ENCODE measurements at places on chromosomes 6 and 20. TPM values are rescaled to one million over a fixed set of nuclear protein-coding genes. Genes with fewer than 3 reads are reported as not detected.

Gene TSBP1
- 0.45 TPM for total RNA-seq

GRCh38 chr6:128710315-128710714, 172.6 kb upstream of the LAMA2 start:
- no peak for DNase-seq

Gene IP6K3
- total RNA-seq, result 2.5 TPM

DNA sequence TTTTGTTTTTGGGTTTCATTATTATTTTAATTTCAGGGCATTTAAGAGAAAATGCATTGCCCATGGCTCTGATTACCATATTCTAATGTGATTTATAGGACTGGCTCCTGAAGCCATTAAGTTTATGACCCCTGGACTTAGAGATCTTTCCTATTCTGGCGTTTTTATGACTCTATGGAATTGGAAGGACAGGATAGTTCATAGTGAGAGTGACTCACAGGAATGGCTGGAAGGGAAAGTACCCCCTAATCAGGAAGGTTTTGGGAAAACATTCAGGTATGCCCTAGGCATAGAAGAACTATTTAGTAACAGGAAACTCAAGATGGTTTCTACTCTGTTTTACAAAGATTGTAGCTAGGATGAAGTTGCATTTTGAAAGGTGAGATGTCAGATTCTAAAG, 108.6 kb upstream of the SLC2A12 start:
- no peak for DNase-seq

Gene FNDC1
- total RNA-seq, result 0.09 TPM

Gene OOEP
- total RNA-seq, result 5.8 TPM

Gene AGPAT4
- 1.7 TPM for total RNA-seq

GRCh38 chr6:15305909-15306308, 60.0 kb downstream of the JARID2 start:
- no peak for DNase-seq

Gene SRMS
- 1.6 TPM for total RNA-seq

DNA sequence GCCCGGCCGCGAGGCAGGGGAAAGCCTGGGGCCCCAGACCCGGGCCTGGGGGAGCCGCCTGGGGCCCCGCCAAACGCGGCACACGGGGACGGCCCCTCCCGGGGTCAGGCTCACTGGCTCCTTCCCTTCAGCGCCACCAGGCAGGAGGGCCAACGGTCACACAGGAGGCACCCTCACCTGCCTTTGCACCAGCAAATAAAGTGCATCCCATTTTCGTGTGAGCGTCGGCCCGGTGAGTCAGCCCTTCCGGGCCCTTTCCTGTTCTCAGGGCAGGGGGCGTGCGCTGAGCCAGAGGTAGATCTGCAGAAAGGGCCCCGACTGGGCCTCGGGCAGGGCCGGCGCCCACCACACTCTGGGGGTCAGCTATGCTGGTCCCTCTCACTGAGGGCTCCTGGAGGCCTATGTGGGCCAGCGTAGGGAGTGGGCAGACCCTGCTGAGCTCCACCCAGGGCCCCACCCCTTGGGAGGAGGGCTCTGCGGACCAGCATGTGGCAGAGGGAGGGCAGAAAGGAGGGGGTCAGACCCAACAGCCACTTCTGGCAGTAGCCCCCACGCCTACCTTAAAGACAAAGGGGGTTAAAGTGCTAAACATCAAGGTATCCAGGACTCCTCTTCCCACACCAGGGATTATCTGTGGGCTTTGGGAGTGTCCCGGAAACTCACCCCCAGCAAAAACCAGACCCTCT, 931 bp upstream of the UCKL1 start:
- peak; percentile 57 for DNase-seq

Gene WFDC10B
- total RNA-seq, result not detected

Gene ZNF831
- 0.46 TPM for total RNA-seq

Gene GNMT
- total RNA-seq, result 85.9 TPM

Gene PTGIS
- total RNA-seq, result 12.9 TPM

Gene OR2H2
- total RNA-seq, result not detected

- no peak for DNase-seq
These were observed 473.7 kb upstream of the JARID2 start for GRCh38 chr6:14772188-14772587.

Gene LGSN
- total RNA-seq, result not detected

- no peak for DNase-seq
These were observed 13.0 kb upstream of the SYNDIG1 start for GRCh38 chr20:24456398-24456781.

DNA sequence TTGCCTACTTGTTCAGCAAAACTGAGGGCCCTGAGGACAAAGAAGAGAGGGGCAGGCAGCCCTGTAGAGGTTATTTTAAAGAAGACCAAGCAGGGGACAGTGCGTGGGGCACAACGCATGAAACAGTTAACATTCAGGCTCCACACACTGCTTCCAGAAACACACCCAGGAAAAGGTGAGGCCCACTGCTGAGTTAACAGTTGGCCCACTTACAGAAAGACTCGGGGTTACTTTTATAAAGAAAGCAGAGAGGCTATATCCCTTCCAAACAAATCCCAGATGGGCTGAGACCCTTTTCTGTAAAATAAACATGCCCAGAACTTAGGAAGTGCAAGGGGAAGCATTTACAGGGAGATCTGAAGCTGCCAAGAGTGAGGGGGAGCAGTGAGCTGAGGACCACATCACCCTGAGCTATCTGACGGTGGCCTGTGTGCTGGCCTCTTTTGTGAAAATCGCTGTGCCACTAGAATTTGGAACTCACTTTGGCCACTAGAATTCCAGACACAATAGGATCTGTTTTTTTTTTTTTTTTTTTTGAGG, 49.8 kb upstream of the SSTR4 start:
- DNase-seq, result no peak

Gene DTNBP1
- total RNA-seq, result 14.1 TPM

Gene HLA-DMB
- total RNA-seq, result 15.2 TPM

DNA sequence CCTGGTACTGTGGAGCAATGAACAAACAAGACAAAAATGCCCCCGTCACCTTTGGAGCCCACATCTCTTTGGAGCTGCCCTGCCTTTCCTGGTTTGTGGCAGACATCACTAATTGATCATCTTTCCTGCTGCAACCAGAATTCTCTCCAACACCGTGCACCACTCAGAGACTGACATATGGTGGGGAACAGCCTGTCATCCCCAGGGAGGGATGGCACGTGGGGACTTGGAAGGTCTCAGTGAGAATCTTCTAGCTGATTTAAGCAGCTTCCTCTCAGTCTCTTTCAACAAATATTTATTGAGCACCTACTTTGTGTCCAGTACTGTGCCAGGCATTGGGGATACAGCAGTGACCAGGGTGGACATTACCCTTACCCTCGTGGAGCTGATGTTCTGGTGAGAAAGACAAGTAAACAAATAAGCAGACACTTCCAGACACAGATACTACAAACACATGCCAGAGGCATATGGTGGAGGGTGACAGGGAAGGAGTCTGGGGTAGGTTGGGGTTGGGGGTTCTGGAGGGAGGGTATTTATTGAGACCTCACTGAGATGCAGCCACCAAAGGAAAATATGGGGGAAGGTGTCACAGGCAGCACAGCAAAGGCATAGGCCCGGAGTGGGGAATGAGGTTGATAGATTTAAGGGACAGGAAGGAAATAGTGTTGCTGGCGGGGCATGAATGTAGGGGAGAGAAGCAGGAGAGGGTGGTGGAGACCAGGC, 82.3 kb downstream of the CEBPB start:
- no peak for DNase-seq

DNA sequence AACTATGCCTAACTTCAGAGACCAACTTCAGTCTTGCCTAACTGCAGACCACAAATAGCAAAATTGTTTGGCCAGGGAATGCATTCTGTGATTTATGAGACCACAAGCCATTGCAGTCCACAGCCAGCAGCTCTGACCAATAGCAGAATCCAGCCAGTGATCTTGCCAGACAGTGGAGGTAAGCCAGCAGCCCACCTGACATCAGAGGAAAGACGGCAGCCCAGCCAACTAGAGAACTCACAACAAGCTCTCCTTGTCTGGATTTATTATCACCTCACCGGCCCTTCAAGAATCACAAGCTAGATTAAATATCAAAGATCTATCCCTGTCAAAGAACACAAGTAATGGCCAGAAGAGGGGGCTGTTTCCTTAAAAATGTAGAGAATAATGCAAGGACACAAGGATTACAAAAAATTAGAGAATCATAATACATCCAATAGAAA, 66.5 kb upstream of the SLC35F1 start:
- DNase-seq, result peak; percentile 39

Gene COL19A1
- 0.14 TPM for total RNA-seq

DNA sequence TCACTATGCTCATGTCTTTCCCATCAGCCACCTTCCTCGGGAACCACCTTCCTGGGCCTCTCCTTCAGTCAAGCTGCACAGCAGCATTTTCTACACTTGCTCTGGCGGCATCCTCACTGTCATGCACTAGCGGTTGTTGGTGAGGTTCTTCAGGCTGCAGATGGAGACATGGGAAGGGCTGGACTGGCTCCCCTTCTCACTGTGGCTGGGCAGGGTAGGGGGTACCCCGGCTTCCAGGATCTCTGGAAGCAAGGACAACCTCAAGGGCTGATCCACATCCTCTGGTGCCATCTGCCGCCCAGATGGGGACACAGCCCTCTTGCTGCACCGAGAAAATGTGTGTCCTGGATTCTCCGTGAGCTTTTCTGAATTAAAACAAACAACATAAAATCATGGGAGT, 180.1 kb upstream of the RNF24 start:
- no peak for DNase-seq

GRCh38 chr6:166408936-166409755, 26.4 kb upstream of the MPC1 start:
- no peak for DNase-seq

Gene SLX4IP
- 8.2 TPM for total RNA-seq

- DNase-seq, result no peak
These were observed 195.8 kb downstream of the HAO1 start for GRCh38 chr20:7744411-7744810.

DNA sequence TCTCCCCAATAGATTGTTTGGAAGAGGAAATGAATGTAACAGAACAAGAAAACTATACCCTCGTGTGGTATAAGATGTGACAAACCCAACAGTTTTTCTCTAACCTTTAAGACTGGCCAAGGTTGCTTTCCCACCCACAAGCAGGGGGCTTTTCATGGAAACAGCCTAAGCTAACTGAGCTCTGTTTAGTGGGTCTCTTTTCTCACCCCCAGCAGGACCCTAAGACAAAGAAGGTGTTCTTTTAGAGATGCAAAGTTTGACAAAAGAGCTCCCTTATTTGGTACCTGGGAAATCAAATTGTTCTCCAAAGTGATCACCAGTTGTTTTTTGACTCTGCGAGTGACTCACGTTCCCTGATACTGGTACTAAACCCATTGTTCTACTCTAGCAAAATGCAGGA, 59.1 kb downstream of the MBOAT1 start:
- DNase-seq, result no peak

Gene UBE2V1
- total RNA-seq, result 64.7 TPM

Gene SPAG4
- total RNA-seq, result 0.91 TPM

Gene HLA-DOA
- total RNA-seq, result 14.6 TPM

Gene LINC00237
- not detected for total RNA-seq

Gene OVOL2
- total RNA-seq, result 34.8 TPM

DNA sequence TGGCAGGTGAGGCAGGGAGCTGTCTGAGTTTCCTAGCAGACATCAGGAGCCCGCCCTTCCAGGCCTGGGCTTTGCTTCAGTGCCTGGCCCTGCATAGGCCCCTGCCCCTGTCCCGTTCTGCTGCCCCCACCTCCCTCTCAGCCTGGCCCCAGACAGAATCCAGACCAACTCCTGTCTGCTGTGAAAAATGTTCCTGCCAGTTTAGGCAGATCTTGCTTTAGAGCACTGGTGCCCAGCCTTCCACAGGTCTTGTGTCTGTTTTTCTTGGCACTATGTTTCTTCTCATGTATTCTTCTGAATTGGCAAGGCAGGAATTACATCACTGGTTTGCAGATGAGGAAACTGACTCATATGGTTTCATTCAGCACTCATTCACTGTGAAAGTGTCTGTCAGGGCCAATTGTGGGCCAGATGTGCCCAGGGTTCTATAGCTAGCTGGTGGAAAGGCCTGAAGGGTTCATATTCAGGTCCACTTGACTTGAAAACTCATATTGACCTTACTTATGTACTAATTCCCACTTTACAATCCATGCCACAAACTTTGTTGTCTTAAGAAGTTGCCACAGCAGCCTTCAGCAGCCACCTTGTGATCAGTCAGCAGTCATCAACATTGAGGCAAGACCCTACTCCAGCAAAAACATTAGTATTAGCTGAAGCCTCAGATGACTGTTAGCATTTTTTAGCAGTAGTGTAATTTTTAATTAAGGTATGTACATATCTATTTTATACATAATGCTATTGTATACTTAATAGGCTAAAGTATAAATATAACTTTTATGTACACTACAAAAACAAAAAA, 40.5 kb downstream of the HLA-F start:
- no peak for DNase-seq

DNA sequence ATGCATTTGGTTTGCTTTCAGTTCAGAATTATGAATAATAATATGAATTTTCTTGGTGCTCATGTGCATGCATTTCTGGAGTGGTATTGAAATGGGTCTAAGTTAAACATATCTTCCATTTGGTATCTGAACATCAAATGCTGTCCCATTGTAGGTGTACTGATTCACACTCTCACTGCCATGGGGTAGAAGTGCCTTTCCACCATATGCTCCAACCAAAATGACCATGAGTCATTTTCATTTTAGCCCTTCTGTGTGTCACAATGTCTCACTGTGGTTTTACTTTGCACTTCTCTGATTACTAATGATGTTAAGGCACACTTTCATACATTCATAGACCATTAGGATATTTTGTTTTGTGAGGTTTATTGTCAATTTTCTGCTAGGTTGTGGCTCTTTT, 211.9 kb downstream of the HAO1 start:
- no peak for DNase-seq

GRCh38 chr6:133986942-133987341, 33.9 kb downstream of the TBPL1 start:
- no peak for DNase-seq

Gene TREML4
- total RNA-seq, result not detected

DNA sequence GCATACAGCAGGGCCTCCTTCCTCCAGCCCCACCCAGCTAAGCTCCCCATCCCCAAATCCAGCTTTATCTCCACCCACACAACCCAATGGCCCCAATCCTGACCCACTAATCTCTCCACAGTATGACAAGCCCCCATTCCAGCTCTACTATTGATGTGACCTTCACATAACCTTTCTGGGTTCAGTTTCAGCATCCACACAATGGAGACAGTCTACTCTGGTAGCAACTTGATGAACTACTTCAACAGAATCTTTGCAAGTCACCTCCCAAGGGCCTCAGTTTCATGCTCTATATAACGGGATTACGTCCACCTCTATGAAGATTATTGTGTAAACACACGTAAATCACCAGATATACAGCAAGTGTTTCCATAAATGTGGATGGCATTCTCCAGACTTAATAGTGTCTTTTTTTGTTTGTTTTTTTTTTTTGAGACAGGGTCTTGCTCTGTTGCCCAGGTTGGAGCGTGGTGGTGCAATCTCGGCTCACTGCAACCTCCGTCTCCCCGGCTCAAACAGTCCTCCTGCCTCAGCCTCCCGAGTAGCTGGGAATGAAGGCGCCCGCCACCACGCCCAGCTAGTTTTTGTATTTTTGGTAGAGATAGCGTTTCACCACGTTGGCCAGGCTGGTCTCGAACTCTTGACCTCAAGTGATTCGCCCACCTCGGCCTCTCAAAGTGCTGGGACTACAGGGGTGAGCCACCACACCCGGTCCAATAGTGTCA, 1.4 kb downstream of the AHCY start:
- DNase-seq, result no peak

- no peak for DNase-seq
These were observed 2.7 kb upstream of the MEI4 start for GRCh38 chr6:77650098-77650663.
